ENCODE measurements at places on chromosomes 12 and 14.

DNA sequence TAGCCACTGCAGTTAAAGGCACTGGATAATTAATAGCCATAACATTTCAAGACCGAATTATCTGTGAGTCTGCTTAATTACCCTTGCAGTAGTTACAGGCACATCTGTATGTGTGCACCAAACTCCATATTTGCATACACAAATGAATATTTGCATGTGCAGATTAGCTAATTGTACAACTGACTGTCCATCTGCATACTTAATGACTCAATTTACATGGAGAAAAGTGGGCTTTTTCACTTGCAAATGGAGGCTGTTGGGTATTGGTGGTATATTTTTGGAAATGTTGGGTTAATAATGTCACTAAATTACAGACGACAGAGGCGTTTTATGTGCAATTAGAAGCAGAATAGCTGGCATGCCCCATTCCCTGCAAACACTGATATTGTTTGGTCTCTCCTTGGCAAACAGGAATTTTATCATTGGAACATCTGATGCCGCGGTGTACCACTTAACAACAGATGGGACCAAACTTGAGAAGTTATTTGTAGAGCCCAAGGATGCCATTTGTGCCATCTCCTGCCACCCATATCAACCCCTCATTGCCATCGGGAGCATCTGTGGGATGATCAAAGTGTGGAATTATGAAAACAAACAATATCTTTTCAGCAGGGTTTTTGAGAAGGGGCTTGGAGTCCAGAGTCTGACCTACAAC, 39.6 kb downstream of the CFAP251 start:
- no peak for DNase-seq

DNA sequence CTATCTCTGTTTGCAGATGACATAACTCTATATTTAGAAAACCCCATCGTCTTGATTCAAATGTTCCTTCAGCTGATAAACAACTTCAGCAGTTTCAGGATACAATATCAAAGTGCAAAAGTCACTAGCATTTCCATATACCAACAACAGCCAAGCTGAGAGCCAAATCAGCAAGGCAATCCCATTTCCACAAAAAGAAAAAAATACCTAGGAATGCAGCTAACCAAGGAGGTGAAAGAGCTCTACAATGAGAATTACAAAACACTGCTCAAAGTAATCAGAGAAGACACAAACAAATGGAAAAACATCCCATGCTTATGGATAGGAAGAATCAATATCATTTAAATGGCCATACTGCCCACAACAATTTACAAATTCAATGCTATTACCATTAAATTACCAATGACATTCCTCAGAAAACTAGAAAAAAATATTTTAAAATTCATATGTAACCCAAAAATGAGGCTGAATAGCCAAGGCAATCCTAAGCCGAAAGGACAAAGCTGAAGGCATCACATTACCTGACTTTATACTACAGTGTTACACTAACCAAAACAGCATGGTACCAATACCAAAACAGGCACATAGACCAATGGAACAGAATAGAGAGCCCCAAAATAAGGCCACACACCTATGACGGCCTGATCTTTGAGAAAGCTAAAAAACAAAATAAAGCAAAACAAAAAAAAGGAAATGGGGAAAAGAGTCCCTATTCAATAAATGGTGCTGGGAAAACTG, 901.7 kb downstream of the LRFN5 start:
- no peak for DNase-seq

- DNase-seq = no peak
Measured at GRCh38 chr14:73438993-73439392, 19.4 kb downstream of the NUMB start.

DNA sequence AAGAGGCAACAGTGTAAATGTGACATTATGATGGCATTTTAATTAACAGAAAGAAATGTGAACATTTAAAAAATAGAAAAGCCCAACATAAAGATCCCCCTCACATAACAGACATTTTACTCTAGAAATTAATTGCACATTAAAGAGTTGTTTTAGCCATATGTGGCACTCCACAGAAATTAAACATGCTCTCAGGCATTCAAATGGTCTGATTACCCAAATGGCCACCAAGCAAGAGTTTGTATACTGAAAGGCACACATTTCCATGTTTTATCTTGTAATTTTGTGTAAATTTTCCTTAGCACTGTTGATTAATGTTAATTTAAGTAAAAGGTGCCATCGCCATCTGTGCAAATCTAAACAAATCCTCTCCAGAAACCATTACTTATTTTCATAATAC, 43.5 kb downstream of the GTF2A1 start:
- no peak for DNase-seq

DNA sequence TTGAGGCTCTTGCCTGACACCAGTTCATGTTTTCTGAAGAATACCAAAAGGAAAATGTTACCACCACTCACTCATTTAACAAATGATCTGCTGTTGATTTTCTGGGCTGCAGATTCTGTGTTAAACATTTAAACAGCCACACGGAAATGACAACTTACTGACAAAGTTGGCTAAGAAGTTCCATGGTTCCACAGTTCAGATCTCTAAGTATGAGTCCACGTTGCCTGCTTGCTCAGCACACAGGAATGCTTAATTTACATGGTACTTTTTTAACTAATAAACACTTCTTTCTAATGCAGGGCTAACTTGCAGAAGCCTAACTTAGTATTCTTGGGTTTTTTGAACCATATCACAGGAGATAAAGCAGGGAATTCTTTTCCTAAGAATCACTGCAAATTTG, 34.7 kb downstream of the PTGER2 start:
- no peak for DNase-seq

GRCh38 chr12:34304001-34304400, 281.7 kb downstream of the ALG10 start:
- DNase-seq = no peak

DNA sequence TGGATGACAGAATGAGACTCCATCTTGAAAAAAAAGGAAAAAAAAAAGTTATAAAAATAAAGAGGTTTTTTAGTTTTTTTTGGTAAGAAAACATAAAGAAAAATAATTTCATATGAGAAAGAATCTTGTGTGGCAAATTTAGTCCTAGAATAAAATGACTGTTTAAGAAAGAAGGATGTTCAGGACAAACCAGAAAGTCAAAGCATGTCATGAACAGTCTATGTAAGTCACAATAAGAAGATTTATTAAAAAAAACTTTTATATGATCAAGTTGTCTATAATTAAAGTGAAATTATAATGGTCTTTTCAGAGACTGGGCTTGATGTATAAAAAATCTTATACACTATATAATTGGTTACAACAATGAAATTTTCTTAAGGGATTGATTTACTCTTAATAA, 68.1 kb upstream of the HECTD1 start:
- no peak for DNase-seq

All from posterior cingulate gyrus (tissue), 11 donors.